ENCODE measurements at places on chromosomes 11 and 22. TPM values are rescaled to one million over a fixed set of nuclear protein-coding genes. Genes with fewer than 3 reads are reported as not detected.

DNA sequence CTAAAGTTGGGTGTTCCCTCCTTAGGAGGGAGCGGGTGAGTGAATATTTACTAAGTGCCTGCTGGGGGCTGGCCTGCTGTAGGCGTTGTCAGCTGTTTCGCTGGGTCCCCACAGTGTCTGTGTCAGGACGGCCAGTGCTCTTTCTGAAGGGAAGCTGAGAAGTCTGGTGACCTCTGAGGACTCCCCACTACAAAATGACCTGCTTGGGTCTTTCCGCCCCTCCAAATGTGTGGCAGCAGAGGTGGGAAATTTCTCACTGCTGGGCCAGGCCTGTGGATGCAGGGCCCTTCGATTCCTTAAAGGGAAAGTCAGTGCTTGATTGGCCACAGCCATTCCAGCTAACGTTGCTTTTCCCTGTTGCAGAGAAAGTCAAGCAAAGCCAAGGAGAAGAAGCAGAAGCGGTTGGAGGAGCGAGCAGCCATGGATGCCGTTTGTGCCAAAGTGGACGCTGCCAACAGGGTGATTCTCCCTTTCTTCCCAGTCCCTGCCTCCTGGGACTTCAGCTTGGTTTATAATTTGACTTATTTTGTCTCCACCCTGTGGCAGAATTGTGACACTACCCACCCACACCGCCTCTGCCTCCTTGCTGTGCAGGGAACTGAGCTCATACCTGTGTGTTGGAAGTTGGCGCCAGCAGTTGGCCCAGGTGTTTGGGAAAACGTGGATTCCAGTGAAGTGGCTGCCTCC is 6.8 kb downstream of the NAA40 start:
- peak; percentile 58 for DNase-seq

DNA sequence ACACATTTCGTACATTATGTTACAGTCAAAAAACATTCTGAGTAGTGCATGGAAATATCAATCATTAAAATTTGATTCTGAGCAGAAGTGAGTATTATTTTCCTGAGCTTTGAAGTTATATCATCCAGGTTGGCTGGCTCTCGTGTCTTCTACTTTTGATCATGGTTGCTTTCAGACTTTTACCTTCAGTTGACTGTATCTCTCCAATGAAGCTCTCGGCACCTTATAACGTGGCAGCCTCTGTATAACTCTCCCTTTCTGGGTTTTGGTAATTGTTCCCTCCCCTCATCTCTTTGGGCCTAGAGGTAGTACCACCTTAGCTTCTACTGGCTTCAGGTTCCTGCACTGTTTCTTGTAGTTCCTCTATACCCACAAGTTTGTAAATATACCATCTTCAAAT is 12.2 kb downstream of the SFI1 start:
- no peak for DNase-seq

DNA sequence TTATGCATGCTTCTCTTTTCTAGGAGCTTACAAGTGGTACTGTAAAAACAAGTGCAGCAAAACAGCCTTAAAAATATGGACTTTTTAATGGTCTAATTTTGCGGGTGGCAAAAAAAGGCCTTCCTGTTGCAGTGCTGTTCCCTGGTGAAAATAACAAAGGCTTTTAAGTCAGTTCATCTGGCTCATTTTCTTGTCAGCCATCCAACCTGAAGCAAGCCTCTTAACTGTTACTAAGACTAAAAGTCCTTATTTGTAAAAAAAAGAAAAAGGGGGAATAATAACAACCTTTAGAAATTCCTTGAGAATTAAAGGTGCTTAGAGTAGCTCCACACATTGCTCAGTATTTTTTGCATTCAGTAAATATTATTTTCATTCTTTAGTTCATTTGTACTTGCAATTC is 200.5 kb upstream of the CHORDC1 start:
- DNase-seq, result no peak

Gene OR5P2
- total RNA-seq, result not detected

GRCh38 chr11:61020551-61021235 is 49.2 kb downstream of the CD6 start:
- DNase-seq, result no peak

- no peak for DNase-seq
Measured at GRCh38 chr11:6152126-6152525, 18.0 kb downstream of the OR52B2 start.

GRCh38 chr11:129258205-129258604 is 66.1 kb upstream of the ARHGAP32 start:
- no peak for DNase-seq

Gene C11orf21
- not detected for total RNA-seq

- DNase-seq, result no peak
Measured at GRCh38 chr22:47818496-47818895, 1056.0 kb downstream of the TBC1D22A start.

Gene MPZL3
- total RNA-seq, result 3.6 TPM

DNA sequence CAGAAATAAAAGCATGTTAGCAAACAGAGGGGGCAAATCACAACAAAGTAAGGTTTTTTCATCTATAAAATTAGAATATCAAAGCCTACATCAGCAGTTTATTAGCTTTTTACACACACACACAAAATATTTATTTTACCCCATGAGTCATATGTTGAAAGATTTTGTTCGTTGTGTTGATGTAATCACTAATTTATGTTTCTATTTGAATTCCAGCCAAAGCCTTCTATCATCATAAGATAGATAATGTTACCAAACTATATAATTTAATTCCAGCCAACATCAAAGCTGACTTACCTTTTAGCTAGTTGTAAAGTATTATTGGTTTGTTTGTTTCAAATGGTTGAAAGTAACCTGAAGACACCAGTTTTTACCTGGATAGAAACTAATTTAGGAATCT is 458.0 kb upstream of the ARHGAP42 start:
- DNase-seq, result no peak

Data from NCI-H460 (cell line).